ENCODE measurements at places on chromosomes 13 and 19. TPM values are rescaled to one million over a fixed set of nuclear protein-coding genes. Genes with fewer than 3 reads are reported as not detected.

Gene ZNF547
- total RNA-seq: 4.6 TPM

Gene DACT3
- 5.6 TPM for total RNA-seq

Gene ADGRE3
- not detected for total RNA-seq

Gene RFPL4AL1
- total RNA-seq: not detected

Gene ZNF155
- 9.0 TPM for total RNA-seq

Gene FPR3
- total RNA-seq: under 0.01 TPM

Gene USF2
- 53.8 TPM for total RNA-seq

Gene DNAJB1
- total RNA-seq: 77.3 TPM

Gene ZFR2
- not detected for total RNA-seq

Gene SCGB2B2
- total RNA-seq: 0.50 TPM

Gene C19orf81
- total RNA-seq: not detected

Gene PPP1R13L
- 1.5 TPM for total RNA-seq

Gene BRME1
- total RNA-seq: 0.83 TPM

Gene SEMA6B
- under 0.01 TPM for total RNA-seq

Gene EDNRB
- 0.99 TPM for total RNA-seq

Gene KLK12
- not detected for total RNA-seq

Gene FEM1A
- total RNA-seq: 9.5 TPM

Gene MCOLN1
- total RNA-seq: 4.0 TPM

Gene PCP2
- total RNA-seq: not detected

Gene THSD8
- total RNA-seq: not detected

Gene DPF1
- 0.50 TPM for total RNA-seq

Gene ERICH4
- not detected for total RNA-seq

Gene SYNE4
- total RNA-seq: under 0.01 TPM

Gene FNDC3A
- 54.2 TPM for total RNA-seq

Gene ZNF560
- total RNA-seq: 3.3 TPM

Gene ODAD3
- total RNA-seq: 0.26 TPM

Gene VRK3
- total RNA-seq: 21.3 TPM

Gene CRTC1
- 2.1 TPM for total RNA-seq

Gene ZNF585A
- total RNA-seq: 5.1 TPM

Gene SLC25A41
- total RNA-seq: 0.26 TPM

Gene KRTDAP
- not detected for total RNA-seq

Gene SPACA4
- not detected for total RNA-seq

Gene WASF3
- 16.2 TPM for total RNA-seq

Gene CYP2A6
- not detected for total RNA-seq

Gene DMKN
- 29.3 TPM for total RNA-seq

Gene ZNF527
- total RNA-seq: 8.2 TPM

Gene GRIK5
- 3.5 TPM for total RNA-seq

Gene DIAPH3
- 1.8 TPM for total RNA-seq

Gene PRODH2
- not detected for total RNA-seq

Gene CGB1
- not detected for total RNA-seq

Gene FUT1
- under 0.01 TPM for total RNA-seq

Gene MBD3L3
- not detected for total RNA-seq

Gene RSPH6A
- not detected for total RNA-seq

Gene TBC1D17
- total RNA-seq: 19.5 TPM

Gene DBP
- 17.2 TPM for total RNA-seq

Gene NALCN
- total RNA-seq: 1.5 TPM

Gene SERTAD3
- 23.6 TPM for total RNA-seq
